Activated naive CD4-positive, alpha-beta T cell treated with anti-CD3 and anti-CD28 coated beads, Interleukin-2, amount 50 U/mL, for 72 hours (primary cell): ENCODE measurements at places on chromosomes 12 and 14. TPM values are rescaled to one million over a fixed set of nuclear protein-coding genes. Genes with fewer than 3 reads are reported as not detected.

PGF gene
- total RNA-seq = not detected

GAS2L3 gene
- 2.9 TPM for total RNA-seq

PLEK2 gene
- total RNA-seq = 6.5 TPM

SERPINA12 gene
- not detected for total RNA-seq

PZP gene
- not detected for total RNA-seq

LRRC10 gene
- not detected for total RNA-seq

TMEM119 gene
- total RNA-seq = 0.09 TPM

OXA1L gene
- total RNA-seq = 178 TPM

SMCO2 gene
- total RNA-seq = not detected

FITM1 gene
- 0.49 TPM for total RNA-seq

MTA1 gene
- total RNA-seq = 137 TPM

MYRFL gene
- not detected for total RNA-seq

LUM gene
- not detected for total RNA-seq

OR4K13 gene
- not detected for total RNA-seq

OVCH1 gene
- total RNA-seq = not detected

OR6C75 gene
- not detected for total RNA-seq

TPPP2 gene
- total RNA-seq = not detected

SMARCC2 gene
- 101 TPM for total RNA-seq

RNASE7 gene
- total RNA-seq = not detected

ORMDL2 gene
- 27.0 TPM for total RNA-seq

ACSM4 gene
- not detected for total RNA-seq

P2RX2 gene
- total RNA-seq = not detected

ART4 gene
- not detected for total RNA-seq

BAZ1A gene
- total RNA-seq = 61.0 TPM

ANKRD33 gene
- not detected for total RNA-seq

KERA gene
- not detected for total RNA-seq

EFS gene
- 0.10 TPM for total RNA-seq

PTPRQ gene
- total RNA-seq = not detected

ZDHHC22 gene
- total RNA-seq = not detected

ERP29 gene
- 95.1 TPM for total RNA-seq

GPD1 gene
- 0.46 TPM for total RNA-seq

SLC5A8 gene
- not detected for total RNA-seq

JPH4 gene
- total RNA-seq = not detected

ADAM20 gene
- total RNA-seq = 0.56 TPM

TAS2R20 gene
- 3.7 TPM for total RNA-seq

OTX2 gene
- not detected for total RNA-seq

ASCL1 gene
- 0.16 TPM for total RNA-seq

TMPRSS12 gene
- not detected for total RNA-seq

SLC6A15 gene
- not detected for total RNA-seq

ATN1 gene
- total RNA-seq = 29.9 TPM

PRH2 gene
- total RNA-seq = not detected

TCL1B gene
- total RNA-seq = not detected

TGFB3 gene
- total RNA-seq = 6.3 TPM

ITGB7 gene
- 76.3 TPM for total RNA-seq

LMNTD1 gene
- total RNA-seq = not detected

LGR5 gene
- not detected for total RNA-seq

EID3 gene
- 5.4 TPM for total RNA-seq

UNC79 gene
- total RNA-seq = not detected

PLEKHD1 gene
- 0.05 TPM for total RNA-seq

DEGS2 gene
- total RNA-seq = 1.4 TPM

PRR4 gene
- total RNA-seq = 0.48 TPM

CRY1 gene
- 32.8 TPM for total RNA-seq

NFE2 gene
- total RNA-seq = 0.20 TPM

NOS1 gene
- total RNA-seq = not detected

GPR137C gene
- total RNA-seq = 0.27 TPM
